GM12892 (cell line): ENCODE measurements at places on chromosomes 4 and X.

GRCh38 chrX:71393919-71394318 is 27.8 kb downstream of the TAF1 start:
- DNase-seq = no peak

DNA sequence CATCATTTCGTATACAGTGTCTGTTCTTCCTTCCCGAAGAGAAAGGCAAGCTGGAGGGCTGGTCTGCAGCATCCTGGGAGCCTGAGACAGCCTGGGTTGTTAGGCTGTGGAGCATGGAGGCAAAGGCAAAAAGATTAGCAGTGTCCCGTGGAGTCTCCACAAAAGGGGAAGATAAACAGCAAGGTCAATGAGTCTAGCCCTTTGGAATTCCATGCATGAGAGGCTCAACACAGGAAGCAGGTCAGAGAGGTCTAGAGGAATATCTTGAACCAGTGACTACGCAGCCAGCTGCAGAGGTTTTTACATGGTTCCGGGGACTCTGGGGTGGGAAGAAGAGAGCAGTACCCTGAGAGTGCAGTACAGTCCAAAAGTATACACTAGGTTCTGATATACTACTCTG is 12.2 kb upstream of the MCF2 start:
- no peak for DNase-seq

GRCh38 chr4:76982638-76983584 is 33.4 kb downstream of the SEPTIN11 start:
- no peak for DNase-seq

- no peak for DNase-seq
These were observed 649.3 kb downstream of the STPG2 start for GRCh38 chr4:97493815-97494518.

DNA sequence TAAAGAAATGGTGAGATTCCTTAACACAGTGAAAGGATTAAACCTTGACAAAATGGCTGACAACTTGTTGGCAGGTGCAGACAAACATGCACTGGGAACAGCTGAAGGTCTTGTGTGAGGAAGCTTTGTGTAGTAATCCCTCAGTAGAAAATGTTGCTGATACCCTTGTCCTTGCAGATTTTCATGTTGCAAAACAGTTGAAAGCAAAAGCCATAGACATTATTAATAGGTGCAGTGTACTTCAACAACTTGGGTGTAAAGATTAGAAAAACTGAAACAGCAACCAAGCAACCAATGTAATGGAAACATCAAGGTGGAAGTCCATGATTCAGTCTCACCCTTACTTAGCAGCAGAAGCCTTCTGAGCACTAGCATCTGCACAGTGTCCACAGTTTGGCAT is 29.8 kb downstream of the UGT2B7 start:
- DNase-seq = no peak

- DNase-seq = no peak
These were observed 9.2 kb downstream of the NDUFA1 start for GRCh38 chrX:119880552-119881437.

GRCh38 chr4:48907706-48908477 is 1.3 kb upstream of the OCIAD2 start:
- no peak for DNase-seq

DNA sequence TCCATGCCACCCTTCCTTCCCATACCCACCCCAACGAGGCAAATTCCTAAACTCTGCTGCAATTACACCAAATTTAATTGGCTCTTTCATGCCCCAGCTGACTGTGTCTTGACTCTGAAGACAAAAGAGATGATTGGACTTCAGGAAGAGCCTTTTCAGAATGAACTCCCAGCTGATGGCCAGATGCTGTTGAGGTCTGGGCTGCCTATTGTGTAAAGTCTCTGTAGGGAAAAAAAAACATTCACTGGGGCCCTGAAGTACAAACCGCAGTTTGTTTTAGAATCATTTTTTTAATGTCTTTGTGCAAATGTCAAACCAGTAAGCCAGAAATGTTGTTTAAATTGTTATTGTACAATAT is 174.8 kb downstream of the HHIP start:
- no peak for DNase-seq

GRCh38 chrX:45596188-45596808 is 395.6 kb upstream of the DIPK2B start:
- DNase-seq = no peak

DNA sequence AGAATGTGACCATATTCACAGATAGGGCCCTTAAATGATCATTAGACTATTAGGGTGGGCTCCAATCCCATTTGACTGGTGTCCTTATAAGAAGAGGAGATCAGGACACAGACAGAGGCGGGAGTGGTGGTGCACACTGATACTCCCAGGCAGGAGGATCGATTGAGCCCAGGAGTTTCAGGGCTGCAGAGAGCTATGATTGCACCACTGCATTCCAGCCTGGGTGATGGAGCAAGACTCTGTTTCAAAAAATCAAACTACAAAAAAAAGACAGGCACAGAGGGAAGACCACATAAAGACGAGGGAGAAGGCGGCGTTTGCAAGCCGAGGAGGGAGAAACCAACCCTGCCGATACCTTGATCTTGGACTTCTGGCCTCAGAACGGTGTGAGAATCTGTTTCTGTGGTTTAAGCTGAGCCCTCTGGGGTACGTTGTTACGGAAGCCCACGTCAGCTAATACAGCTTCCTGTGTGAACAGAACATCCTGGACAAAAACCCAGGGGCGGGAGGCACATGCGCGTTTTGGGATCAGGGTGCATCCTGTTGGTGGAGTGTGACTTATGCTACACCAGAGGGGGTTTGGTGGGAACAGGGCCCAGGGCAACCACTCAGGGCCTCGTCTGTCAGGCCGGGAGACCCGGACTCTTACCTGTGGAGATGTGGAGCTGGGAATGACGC is 211.8 kb upstream of the PSAPL1 start:
- DNase-seq = no peak

DNA sequence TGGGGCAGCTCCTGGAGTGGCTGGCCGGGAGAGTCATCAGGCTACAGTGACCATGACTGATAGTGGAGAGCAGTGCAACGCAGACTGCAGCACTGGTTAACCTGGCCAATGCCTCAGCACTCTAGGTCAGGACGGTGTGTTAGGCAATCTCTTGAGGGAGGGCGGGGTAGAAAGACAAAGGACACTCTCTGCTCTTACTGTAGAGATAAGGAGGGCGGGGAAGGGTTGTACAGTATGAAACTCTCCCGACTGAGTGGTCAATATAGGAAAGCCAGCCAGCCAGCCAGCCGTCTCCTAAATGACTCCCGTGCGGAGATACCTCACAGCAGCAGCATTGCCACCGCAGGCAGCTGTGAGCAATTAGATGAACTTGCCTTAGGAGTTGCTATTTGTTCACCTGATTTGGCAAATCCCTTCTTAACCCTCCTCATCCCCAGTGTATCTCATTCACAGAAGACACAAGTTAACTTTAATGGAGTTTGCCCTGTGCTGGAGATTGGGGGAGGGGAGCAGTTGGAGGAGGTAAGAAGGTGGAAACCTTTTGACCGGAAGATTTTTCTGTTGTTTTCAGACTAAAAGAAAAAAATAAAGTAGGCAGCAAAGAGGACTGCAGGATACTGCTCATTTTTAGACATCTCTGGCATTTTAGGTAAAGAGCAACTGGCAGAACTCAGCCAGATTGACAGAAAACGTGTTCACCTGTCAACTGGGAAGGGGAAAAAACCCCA is 330.5 kb downstream of the HNRNPD start:
- no peak for DNase-seq

- no peak for DNase-seq
These were observed 88.3 kb upstream of the DDX3X start for GRCh38 chrX:41245641-41246040.

DNA sequence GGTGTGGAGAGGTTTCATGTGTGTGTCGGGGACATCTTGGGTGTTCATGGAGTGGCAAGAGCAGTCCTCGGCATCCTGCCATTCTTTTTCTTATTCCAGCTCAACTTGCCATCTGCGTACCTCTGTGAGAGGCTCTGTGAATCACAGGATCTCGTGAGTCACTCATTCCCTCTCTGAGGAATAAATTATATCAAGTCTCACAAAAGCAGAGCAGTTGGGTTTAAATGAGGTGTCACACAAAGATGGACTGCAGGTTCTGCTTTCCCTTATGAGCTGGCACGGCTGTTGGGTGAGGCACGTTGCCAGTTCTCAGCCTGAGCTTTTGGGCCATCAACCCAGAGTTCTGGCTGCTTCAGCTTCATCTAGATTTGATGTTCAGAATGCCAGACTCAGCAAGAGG is 6.8 kb upstream of the OCIAD2 start:
- no peak for DNase-seq
